ENCODE measurements at places on chromosomes 7 and 10.
A peak's percentile ranks its signal among the peaks of the same experiment; 100 is the strongest.

DNA sequence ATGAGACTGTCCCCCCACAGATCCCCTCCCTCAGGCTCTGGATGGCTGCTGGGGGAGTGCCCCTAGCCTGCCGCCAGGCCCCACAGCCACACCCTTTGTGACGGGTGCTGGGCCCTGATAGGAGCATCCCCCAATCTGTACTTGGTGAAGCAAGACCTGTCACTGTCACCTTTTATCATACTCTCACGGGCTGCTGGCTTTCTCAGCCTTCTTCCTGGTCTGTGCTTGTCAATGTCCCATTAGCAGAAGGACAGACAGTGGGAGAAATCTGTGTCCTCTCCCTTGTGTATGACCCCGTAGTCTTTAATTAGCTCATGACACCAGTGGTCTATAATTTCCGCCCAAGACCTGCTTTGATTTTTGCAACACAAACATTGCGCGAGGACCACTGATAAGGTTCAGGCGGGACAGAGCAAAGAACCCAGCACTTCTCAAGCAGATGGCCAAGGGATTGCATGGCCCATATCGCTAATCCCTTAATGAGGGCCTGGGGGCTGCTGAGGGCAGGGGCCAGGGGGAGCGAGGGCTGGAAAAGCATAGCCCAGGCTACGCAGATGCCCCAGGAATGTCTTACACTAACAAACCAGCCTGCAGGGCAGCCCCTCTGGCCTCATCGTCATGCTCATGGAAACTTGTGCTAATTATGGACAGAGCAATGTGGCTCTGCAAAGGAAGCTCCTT is 127.8 kb downstream of the PTPN20 start:
- DNase-seq, result no peak

- no peak for DNase-seq
Measured at GRCh38 chr10:89364531-89364930, 13.3 kb upstream of the IFIT1B start.

- no peak for DNase-seq
Measured at GRCh38 chr10:4546500-4546899, 279.5 kb upstream of the AKR1E2 start.

- no peak for DNase-seq
Measured at GRCh38 chr7:76428868-76429805, 4.4 kb downstream of the ZP3 start.

DNA sequence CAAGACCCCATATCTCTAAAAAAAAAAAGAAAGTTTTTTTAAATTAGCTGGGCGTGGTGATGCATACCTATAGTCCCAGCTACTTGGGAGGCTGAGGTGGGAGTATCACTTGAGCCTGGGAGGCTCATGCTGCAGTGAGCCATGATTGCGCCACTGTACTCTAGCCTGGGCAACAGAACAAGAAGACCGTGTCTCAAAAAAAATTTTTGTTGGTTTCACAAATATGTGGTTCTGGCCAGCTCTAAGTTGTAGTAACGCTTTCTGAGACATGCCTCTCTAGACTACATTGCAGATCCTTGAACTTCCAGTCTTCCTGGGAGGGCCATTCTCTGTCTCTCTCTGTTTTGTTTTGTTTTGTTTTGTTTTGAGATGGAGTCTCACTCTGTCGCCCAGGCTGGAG is 24.6 kb upstream of the RHBDD2 start:
- DNase-seq, result no peak

- DNase-seq, result no peak
Measured at GRCh38 chr7:38242814-38243213, 30.6 kb downstream of the TARP start.

- no peak for DNase-seq
Measured at GRCh38 chr7:28802450-28802849, 155.7 kb downstream of the TRIL start.

GRCh38 chr7:32658034-32658433 is 162.7 kb downstream of the AVL9 start:
- no peak for DNase-seq

DNA sequence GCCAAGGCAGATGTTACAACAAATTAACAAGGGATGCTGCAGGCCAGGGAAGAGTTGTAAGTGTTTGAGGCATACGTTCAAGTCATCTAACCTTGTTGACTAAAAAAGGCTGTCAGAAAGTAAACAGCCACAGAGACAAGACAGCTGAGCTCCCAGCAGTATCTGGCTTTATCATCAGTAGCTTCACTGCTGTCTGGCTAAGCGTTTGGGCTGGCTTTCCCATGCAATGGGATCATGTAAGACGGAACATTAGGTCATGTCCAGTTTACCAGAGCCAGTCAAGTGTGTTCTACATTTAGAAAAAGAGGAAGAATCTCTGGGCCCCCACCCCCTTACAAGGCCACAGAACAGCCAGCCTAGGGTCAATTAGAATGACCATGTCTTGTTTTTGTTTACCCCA is 51.3 kb upstream of the GSAP start:
- DNase-seq, result no peak

DNA sequence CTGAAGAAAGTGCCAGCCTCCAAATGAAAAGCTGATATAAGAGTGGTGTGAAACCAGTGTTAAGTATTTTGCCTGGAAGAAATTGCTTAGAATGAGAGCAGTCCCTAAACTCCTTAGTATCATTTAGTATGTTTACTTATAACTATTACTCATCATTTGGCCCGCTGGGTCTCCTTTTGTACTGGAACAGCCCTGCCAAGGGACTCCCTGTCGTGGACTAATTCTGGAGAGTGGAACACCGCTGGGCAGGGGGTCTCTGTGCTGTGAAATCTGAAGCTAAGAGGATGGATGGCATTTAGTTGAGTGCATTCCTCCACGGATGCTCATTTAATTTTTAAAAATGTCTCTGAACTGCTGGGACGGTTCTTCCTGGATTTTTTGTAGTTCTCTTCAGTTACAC is 889.9 kb upstream of the C7orf33 start:
- no peak for DNase-seq

- DNase-seq, result no peak
Measured at GRCh38 chr7:32217341-32218153, 147.3 kb upstream of the PDE1C start.

GRCh38 chr7:127114742-127115265 is 137.9 kb downstream of the GRM8 start:
- no peak for DNase-seq

DNA sequence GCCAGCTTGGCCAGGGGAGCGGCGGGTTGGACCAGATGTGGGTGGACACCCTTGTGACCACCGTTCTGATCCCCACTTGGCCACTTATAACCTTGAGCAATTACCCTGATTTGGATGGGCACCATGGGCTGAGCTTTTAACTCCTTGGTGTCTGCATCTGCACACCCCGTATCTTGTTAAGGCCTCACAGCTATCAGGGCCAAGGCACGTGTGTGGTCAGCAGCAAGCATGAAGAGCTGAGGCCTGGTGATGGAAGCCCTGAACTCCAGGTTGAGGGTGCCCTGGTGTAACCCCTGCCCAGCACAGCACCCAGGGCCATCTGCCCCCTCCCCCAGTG is 89.2 kb downstream of the ZMIZ1 start:
- no peak for DNase-seq

DNA sequence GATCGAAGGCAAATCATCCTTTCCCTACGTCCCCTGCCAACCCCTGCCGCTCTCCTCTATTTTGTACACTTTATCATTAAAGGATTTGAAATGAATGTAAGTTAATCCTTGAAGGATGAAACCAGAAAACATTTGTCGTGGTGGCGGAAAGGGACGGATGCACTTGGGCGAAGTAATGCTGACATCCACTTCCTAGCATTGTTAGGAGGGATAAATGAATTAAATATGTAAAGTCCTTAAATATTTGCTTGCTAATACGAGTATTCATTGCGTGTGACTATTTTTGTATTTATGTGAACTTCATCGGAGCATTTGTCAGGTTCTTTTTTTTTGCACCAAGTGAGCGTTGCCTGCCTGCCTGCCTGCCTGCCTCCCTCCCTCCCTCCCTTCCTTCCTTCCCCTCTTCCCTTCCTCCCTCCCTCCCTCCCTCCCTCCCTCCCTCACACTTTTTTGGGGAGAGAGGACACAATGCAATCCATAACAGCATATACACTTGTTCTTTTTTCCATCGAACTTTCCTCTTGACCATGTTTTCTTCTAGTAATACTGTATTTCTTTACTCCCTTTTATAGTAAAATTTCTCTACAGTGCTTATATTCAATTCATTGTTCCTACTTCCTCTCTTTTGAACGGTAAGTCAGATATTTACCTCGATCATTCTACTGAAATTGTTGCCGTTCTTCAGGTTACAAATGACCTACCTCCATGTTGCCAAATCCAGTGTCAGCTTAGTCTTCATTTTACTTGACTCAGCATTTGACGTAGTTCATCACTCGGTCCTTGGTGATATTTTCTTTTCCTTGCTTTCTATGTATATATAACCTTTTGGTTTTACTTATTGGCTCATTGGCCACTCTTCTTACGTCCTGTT is 831 bp downstream of the CCDC7 start:
- peak; percentile 23 for DNase-seq

GRCh38 chr7:71885487-71885886 is 526.7 kb downstream of the CALN1 start:
- DNase-seq, result no peak

GRCh38 chr10:3014968-3015367 is 52.4 kb upstream of the PFKP start:
- no peak for DNase-seq

DNA sequence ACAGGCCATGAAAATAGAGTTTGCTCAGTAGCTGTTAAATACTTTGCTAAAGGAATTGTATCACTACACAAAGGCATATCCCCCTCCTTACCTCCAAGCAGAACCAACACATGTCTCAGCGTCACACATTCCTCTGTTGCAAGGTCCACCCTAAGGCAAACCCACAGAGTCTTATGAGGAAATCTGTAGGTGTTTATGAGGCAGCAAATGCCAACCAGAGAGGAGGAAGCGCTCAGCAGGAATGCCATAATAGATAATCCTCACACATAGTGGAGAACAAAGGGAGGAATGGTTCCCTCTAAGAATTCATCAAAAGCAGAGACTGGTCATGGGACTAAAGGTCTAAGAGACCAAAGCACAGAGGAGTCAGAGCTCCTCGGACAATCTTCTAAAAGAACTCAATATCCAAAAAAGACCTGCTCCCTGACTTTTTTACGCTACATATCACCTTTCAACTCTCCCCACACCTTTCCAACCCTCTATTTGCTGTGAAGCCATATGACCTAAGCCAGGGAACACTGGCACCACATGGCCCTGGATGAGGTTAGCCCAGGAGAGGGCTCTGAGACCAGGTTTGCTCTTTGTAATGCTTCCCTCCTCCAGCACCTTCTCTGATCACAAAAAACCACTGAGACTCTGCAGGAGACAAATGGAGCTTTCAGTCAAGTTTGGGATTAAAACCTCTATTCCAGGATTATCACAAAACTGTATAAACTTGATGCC is 7.3 kb downstream of the SLC25A13 start:
- no peak for DNase-seq

- DNase-seq, result no peak
Measured at GRCh38 chr10:3357737-3358136, 185.2 kb upstream of the PITRM1 start.

DNA sequence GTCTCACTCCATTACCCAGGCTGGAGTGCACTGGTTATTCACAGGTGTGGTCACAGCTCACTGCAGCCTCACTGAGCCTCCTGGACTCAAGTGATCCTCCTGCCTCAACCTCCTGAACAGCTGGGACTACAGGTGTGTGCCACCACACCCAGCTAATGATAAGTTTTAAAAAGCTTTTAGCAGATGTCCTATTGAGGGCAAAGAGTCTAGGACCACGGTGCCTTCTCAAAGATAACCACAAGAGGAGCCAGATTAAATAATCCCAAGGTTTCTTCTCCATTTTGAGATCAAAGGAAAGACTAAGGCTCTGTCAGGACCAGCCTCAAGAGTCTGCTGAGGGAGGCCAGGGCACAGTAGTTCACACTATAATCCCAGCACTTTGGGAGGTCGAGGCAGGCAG is 4.7 kb downstream of the ATP5MF start:
- no peak for DNase-seq

DNA sequence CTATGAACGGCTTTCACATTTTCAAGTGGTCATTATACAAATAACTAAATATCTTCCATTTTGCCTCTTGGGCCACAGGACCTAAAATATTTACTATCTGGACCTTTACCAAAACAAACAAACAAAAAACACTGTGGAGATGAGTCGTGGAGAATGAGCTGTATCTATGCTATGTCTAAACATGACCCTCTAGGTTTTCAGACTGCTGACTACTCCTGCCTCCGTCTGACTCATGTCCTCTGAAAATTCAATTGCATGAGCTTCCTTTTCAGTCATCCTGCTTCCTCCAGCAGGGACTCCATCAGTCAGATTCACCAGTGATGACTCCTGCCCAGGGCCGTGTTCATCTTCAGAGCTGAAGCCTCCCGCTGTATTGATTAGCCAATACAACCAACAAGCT is 96.8 kb downstream of the COL28A1 start:
- DNase-seq, result peak; percentile 41

DNA sequence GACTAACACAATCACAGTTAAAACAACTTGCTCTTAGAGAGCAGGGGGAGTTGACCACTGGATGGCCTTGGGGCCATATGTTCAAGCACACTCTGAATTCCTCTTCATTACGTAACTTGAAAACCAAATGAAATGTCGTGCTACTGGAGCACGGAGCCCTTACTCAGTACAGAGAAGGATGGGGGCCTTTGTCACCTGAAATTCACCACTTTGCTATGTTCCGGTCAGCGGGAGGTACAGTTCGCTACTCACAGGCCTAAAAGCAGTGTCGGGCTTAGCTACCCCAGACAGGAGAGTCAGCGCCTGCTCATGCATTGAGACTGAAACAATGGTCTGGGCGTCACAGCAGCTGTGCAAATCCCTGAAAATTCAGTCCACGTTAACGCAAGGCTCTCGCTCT is 39.6 kb downstream of the GLI3 start:
- DNase-seq, result no peak

GRCh38 chr10:7014721-7015120 is 396.1 kb downstream of the SFMBT2 start:
- DNase-seq, result no peak

- no peak for DNase-seq
Measured at GRCh38 chr10:113273181-113274163, 279.4 kb upstream of the HABP2 start.

DNA sequence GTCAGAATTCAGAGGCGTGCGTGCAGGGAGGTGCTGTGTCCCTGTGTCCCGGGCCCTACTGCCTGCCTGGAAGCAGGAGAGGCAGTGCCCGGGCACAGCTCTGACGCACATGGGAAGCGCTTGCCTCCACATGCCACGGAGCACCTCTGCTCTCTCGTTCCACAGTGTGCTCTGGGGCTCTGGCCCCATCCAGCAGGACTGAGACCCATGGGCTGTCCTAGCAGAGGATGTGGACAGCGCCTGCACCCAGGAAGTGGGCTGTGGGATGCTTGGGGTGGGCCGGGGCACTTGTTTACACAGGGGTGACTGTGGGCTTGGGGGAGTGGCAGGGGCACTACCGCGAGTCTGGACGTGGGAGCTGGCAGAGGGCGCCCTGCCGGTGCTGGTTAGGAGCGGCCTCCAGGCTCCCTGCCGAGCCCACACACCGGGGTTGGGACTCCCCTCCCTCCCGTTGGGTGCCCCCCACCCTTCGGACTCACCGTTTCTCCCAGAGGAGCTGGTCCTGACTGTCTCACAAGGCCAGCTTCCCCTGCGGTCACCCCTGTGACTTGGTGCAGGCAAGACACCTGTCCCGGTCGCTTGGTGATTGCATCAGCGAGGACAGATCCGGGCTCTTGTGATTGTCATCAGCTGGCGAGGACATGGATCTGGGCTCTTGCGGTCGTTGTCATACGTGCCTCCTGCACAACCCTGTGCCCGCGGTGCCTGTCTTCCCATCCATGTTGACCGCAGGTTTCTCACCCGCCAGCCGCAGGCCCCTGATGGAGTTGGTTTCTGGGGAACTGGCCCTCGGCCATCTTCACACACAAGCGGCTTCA is 83.1 kb downstream of the NKX6-2 start:
- DNase-seq, result no peak

- no peak for DNase-seq
Measured at GRCh38 chr7:131021460-131021859, 287.5 kb upstream of the KLF14 start.
